ENCODE measurements at places on chromosomes 4 and X.

- no peak for DNase-seq
Measured at GRCh38 chr4:161356351-161356750, 807.4 kb downstream of the FSTL5 start.

GRCh38 chrX:149021159-149021558 is 483.9 kb downstream of the IDS start:
- no peak for DNase-seq

DNA sequence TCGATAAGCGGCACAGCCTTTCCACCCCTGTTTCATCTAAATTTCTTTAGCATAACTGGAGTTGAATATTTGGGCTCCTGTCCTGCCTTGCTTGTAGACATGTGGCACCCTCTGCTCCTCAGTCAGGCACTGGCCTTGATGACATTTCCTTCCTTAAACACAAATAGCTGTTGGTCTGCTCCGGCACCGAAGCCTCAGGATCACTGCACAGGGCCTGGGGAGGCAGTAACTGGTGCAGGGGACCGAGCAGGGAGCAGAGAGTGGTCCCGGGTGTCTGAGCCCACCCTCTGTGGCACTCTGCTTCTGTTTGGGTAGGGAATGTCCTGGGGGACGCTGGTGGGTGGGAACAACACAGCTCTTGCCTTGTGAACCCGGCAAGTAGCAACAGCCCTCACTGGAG is 13.6 kb downstream of the RGS12 start:
- no peak for DNase-seq

DNA sequence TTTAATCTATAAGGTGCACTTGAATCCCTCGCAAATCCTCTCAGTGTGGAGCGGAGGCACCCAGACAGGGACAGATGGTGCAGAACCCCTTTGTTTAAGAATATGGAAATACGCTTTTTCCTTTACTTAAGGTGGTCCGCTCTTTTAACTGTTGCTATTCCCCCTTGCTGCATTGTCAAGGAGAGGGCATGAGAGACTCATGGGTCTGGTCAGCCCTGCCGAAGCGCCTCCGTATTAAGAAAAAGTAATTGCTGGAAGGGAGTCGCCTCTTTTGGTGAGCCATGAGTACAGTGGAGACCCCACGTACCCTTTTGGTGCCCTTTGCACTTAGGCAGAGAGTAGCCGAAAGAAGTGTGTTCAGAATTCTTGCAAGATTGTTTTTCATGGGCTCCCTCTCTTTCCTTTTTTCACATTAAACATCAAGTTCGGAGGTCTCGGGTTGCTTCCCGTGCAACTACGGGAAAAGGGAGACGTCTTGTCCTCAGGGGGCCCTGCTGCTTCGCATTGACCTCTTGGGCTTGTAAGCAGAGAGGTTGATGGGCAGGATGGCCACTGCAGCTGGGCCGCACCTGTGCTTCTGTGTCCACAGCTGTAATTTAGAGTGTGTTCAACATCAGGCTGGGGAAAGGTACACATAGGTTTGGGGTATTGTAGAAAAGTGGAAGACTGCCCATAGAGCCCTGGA is 109.6 kb downstream of the SPRY1 start:
- no peak for DNase-seq

- DNase-seq = no peak
Measured at GRCh38 chrX:136130931-136131833, 16.2 kb upstream of the FHL1 start.

GRCh38 chrX:19824603-19825002 is 62.8 kb downstream of the SH3KBP1 start:
- DNase-seq = peak; percentile 13

GRCh38 chrX:38578167-38578566 is 16.8 kb downstream of the TSPAN7 start:
- DNase-seq = no peak

Measured in stimulated activated CD8-positive, alpha-beta memory T cell treated with anti-CD3 and anti-CD28 coated beads, Interleukin-4, amount 100 ng/mL, for 1 hour (primary cell).